Hippocampal formation (tissue), 2 donors: ENCODE measurements at places on chromosomes 5 and 9.

- no peak for DNase-seq
Measured at GRCh38 chr5:151202381-151203139, 21.3 kb downstream of the CCDC69 start.

GRCh38 chr5:121974261-121974660, 12.5 kb downstream of the SRFBP1 start:
- no peak for DNase-seq

DNA sequence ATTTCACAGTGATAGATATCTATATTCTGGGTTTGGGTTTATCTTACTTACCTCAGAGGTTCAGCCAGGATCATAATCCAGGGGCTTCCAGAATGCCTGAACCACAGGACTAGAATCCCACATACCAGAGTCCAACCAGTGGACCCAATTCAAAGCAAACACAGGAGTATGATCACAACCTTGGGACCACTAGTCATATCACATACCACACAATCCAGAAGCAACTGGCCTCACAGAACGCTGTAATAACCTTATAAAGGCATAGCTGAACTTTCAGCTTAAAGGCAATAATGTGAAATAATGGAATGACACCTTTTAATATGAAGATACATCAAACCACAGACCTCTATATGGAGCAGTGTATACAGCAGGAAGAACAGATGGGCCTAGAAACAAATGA, 25.3 kb downstream of the RAPGEF6 start:
- no peak for DNase-seq

DNA sequence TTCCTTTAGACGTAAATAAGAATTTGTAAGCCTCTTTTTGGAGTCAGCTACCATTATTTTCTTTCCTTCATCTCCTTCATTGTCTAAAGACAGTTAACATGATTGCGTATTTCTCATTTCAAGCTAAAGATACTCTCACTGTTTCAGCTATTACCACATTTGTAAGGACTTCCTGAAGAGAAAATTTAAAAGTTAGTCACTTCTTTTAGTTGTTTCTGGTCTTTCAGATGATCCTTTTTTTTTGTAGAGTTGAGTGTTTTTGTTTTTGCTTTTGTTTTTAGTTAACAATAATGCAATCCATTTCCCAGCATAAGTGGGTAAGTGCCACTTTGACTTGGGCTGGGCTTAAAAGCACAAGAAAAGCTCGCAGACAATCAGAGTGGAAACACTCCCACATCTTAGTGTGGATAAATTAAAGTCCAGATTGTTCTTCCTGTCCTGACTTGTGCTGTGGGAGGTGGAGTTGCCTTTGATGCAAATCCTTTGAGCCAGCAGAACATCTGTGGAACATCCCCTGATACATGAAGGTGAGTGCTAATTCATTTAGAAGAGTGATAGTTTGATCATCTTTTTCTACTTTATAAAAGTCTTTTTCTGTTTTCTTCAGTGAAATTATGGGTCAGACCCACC, 2.0 kb downstream of the IL31RA start:
- no peak for DNase-seq

- peak; percentile 67 for DNase-seq
Measured at GRCh38 chr5:57779383-57780223, 297.0 kb upstream of the ACTBL2 start.

DNA sequence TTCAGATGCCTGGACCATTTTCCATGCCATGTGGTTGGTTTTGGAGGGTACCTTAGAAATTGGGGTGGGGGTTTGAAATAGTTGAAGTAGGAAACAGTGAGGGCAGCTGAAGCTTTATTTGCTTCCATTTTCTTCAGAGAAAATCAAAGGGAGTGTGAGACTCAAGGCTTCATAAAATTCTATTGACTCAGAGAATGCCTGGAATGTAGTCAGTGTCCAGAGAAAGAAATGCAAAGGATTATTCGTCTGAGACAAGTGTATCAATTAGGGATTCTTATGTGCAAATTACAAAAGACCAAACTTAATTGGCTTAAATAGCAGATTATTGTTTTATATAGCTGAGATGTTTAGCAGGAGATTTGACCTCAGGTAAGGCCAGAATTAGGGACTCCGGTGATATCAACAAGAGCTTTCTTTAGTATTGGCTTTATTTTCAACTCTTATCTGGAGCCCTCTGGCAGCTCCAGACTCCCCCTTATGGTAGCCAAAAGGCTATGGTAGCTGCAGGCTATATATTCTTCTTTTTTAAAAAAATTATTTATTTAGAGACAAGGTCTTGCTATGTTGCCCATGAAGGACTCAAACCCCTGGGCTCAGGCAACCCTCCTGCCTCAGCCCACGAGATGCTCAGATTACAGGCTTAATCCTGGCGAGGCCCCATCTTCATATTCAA, 38.9 kb downstream of the PTTG1 start:
- no peak for DNase-seq

DNA sequence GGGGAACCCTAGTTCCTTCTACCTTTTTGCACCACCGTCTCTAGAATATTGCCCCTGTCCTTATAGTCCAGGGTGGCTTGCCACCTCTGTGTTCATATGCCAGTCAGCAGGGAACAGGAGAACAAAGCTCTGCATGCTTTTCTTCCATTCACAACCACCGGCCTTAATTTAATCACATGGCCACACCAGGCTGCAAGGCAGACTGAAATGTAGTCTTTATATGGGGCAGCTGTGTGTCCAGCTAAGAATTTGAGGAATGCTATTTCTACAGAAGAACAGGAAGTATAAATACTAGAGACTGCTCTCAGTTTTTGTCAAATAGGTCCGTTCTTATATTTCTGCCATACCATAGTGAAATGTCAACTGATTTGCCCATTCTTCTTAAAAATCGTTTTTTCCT, 5.8 kb downstream of the C5orf22 start:
- no peak for DNase-seq

DNA sequence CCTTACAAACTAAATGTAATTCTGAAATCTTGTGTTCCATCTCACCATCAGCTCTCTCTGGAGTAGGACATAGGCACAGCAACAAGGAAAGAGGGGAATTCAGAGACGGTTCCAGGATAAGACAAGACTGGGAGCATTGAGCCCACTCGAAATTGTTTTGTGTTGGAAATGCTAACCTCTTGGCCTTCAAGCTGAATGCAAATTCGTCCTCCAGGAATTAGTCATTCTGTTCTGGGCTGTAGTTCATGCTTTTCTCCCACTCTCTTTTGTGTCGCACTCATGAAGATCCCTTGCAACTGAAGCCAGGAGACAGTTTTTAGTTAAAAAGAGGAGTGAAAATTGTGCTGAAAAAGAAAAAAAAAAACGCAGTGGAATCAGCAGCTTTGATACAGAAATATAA, 121.7 kb upstream of the SEMA6A start:
- no peak for DNase-seq

- no peak for DNase-seq
Measured at GRCh38 chr5:68659881-68660280, 433.9 kb upstream of the SLC30A5 start.

DNA sequence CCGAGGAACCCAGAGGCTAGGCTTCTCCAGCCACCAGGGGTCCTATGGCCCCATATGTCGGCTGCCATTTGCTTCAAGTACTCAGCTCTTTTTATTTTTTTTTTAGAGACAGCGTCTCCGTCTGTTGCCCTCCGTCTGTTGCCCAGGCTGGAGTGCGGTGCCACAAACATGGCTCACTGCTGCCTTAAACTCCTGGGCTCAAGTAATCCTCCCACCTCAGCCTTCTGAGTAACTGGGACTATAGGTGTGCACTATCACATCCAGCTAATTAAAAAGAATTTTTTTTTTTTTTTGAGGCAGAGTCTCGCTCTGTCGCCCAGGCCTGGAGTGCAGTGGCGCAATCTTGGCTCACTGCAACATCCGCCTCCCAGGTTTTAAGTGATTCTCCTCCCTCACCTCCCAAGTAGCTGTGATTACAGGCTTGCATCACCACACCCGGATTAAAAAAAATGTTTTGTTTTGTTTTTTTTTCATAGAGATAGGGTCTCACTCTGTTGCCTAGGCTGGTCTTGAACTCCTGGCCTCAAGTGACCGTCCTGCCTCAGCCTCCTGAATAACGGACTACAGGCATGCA, 8.9 kb downstream of the CERCAM start:
- no peak for DNase-seq

DNA sequence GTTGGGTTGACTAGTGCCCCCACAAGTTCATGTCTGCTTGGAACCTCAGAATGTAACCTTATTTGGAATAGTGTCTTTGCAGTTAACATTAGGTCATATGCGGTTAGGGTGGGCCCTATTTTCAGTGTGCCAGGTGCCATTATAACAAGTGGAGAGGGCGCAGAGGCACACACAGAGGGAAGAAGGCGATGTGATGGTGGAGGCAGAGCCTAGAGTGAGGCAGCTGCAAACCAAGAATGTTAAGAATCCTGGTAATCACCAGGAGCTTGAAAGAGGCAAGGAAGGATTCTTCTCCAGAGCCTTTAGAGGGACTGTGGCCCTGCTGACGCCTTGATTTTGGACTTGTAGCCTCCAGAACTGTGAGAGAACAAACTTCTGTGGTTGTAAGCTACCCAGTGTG, 10.9 kb downstream of the GPR107 start:
- DNase-seq, result no peak

DNA sequence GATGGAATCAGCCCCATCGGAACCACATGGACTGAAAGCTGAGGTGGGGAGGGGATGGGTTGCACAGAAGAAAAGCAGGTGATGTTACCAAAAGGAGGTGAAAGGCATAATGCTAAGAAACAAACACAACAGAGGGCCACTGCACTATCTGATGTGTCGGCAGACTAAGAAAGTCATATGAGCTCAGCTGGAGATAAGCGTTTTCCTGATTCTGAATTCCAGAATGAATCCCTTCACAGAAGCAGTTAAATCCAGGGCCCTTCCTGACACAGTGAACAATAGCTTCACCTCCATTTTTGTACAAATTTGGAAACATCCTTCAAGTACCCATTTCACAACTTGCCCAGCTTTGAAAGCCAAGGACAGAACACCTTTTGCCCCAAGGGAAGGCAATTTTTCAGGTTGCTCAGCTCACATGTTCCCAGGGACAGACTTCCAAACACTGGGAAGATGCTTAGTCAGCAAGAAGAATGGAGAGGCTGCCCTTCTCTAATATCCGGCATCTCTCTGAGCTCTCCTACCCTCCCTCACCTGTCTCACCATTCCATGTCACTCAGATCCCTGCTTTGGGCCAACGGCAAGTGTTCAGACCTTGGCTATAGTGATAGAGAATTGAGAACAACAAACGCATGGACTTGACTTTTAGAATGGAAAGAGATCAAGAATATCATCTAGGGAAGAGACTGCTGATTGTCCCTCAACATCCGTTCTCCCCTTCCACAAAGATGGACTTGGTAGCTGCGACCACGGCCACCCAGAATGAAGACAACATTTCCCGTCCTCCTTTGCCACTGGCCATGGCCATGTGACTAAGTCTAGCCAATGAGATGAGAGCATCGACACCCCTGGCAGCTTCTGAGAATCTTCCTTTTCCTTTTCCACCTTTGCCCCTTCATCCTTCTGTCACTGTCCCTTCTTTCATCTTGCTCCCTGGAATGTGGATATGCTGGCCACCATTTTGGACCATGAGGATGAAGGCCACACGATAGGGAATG, 68.6 kb upstream of the IL17B start:
- no peak for DNase-seq

DNA sequence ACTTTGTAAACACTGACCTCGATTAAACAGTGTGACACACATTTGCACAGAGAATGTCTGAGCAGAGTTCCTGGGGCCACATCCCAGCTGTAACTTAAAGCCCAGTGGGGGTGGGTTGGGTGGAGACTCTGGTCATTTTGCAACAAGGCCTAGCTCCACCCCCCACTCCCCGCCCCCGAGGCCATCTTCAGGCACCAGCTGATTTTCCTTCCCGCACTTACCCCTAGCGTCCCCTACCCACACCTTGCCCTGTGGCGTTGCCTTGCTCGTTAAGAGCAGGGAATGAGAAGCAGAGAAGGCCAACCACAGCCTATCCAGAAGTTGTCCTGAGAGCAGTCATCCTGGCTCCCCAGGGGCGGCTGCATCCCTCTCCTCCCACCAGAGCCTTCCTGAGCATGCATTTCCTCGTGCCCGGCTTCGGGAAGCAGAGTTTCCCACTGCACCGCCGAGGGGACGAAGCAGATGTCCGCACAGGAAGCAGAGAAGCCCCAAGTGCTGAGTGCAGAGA, 101.7 kb upstream of the SARDH start:
- no peak for DNase-seq

DNA sequence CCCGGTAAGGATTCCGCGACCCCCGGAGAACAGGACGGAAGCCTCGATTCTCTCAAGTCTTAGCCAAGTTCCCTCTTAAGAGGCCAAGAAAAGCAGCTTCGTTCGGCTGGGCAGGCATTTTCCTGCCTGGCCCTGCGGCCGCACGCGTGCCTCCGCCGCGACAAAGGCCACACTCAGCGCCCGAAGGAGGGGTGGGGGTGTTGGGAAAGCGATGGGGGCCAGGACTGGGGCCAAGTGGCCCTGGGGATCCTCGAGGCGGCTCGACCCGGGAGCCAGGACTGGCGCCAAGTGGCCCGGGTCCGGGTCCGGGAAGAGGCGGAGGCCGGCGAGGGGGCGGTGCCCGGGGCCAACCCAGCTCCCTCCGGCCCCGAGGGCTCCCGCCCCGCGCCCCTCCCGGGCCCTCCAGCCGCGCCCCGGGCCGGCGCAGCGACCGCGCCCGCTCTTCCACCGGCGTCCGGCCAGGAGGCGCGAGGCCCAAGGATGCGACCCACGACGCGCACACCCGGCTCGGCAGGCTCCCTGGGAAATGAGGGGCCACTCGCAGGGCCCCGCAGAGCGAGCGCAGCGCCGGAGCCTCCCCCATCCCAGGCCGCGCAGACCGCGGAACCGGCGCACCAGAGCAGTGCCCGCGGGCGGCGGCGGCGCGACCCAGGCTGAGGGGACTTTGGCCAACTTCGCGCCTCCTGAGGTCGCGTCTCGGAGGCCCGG, 756 bp downstream of the VAV2 start:
- no peak for DNase-seq

GRCh38 chr9:4172731-4173130, 127.1 kb downstream of the GLIS3 start:
- no peak for DNase-seq

DNA sequence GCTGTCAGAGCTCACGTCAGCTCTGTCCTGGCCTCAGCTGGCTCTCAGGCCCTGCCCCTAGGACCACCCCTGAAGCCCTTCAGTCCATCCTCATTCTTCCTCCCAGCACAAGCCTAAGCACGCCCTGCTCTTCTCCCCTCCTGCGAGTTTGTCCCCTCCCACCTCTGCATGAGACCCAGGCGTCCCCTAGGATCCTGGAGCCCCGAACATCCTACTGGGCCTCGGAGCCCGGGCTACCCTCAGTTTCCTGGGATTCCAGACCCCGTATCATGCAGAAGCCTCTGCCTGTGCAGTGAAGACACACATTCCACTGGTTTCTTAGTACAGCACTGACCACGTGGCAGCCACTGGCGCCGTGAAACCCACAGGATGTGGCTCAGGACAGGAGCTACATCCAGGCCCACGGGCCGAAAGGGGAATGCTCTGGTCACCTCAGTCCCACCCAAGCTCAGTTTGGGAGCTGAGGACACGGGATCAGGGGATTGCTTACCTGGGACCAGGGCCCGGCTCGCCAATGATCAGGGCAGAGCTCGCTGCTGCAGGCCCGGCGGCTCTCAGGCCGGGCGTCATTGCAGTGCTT, 64.2 kb downstream of the ZNF354C start:
- DNase-seq, result no peak

- DNase-seq, result peak; percentile 84
Measured at GRCh38 chr9:107489687-107490605, at the start of gene KLF4. TSS of gene KLF4 (minus strand) at chr9:107489769. CDS start at chr9:107489172, 597 bp downstream.
